ENCODE measurements at places on chromosomes 3 and 15.

DNA sequence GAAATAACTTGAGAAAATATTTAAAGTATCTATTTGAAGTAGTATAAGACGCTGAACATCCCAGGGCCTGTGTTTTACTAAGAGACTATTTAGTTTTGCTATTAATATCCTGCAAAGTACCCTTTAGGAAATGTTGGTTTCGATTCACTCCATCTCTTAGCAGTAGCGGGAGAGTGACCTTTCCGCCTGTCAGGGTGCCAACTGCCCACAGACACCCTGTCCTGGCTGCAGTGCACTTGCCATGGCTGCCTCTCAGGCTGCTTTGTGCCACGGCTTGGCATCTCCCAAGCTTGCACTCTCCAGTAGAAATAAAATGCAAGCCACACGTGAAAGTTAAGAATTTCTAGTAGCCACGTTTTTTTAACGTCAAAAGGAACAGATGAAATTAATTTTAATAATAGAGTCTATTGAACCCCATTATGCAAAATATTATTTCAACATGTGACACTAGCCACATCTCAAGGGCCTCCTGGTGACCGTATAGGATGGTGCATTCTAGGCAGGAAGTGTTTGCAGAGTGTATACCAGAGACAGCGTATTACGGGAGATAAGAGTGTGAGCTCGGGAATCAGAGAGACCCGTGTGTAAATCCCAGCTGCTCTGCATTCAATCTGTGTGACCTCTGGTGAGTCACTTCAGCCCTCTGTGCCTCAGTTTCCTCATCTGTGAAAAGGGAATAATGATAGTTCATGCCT, 19.8 kb downstream of the ADAMTS9 start:
- no peak for DNase-seq

GRCh38 chr15:53312707-53313106, 446.8 kb downstream of the WDR72 start:
- no peak for DNase-seq

DNA sequence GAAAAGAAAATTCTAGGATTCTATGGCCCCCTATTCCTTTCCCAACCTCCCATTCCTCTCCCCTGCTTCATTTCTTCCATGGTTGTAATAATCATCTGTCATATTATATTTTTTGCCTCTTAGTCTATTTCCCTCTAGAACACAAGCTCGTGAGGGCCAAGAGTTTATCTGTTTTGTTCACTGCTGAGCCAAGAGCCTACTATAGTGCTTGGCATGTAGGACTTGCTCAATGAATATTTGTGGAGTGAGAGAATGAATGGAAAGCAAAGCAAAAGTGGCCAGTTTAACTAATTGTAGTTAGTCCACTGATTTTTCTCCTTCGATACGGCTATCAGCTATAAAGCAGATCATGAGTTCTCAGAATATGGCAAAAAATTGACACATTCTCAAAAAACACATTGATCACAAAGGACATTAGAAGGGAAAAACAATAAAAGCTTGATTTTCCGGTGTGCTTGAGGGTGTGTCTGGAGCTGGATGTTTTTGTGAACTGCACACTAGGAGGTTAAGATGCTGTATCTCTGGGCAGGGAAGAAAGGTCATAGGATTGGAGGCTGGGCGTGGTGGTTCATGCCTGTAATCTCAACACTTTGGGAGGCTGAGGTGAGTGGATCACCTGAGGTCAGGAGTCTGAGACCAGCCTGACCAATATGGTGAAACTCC, 25.0 kb upstream of the CTSH start:
- DNase-seq = no peak

DNA sequence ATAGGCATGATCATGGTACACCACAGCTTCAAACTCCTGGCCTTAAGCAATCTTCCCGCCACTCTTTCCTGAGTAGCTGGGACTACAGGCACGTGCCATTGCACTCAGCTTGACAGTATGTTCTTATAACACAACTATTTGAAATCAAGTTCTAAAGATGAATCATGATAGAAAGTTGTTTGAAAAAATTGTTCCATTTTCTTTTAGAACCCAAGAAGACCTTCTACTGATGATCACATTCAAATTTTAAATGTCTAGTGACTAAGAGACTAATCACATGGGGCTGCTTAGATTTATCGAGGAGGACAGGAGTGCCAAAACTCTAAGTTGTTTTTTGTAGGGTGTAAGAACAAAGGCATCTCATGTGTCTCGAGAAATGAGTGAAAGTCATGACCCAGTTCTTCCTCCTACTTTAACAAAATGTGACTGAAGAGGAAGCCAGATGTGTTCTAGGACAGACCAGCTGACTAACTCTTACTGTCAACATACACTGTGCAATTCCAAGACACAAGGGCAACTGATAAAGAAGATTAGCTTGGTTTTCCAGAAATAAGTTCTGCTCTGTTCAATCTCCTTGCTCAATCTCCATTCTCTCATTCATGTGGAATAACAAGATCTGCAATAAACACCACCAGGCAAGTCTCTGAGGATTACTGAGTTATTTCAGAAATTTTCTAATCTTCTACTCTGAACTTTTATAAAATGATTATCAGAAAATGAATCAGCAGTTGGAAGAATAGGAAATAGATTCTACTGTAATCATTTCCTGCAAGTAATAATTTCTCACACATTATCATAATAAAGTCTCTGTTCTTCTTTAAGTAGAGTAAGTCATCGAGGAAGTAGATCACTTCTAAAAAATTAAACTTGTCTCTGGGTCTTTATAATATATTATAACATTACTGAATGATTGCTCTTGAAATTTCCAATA, 122.6 kb upstream of the CCNL1 start:
- DNase-seq = no peak

DNA sequence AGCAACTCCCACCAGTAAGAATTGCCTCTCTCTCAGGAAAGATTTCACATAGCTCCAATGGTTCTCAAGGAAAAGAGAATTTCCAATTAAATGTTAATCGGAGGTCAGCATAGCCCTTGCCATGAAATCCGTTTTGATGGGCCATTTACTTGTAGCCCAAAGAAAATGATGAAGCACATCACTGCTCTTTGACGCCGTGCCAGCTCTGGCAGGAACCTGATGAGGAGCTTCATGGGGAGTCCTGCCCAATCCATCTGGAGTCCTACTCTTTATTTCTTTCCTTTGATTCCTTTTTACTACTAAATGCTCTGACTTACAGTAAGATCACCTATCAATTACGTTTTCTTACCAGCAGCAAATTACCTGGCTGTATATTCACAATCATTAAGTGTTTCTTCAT, 84.7 kb downstream of the FGF12 start:
- DNase-seq = no peak

DNA sequence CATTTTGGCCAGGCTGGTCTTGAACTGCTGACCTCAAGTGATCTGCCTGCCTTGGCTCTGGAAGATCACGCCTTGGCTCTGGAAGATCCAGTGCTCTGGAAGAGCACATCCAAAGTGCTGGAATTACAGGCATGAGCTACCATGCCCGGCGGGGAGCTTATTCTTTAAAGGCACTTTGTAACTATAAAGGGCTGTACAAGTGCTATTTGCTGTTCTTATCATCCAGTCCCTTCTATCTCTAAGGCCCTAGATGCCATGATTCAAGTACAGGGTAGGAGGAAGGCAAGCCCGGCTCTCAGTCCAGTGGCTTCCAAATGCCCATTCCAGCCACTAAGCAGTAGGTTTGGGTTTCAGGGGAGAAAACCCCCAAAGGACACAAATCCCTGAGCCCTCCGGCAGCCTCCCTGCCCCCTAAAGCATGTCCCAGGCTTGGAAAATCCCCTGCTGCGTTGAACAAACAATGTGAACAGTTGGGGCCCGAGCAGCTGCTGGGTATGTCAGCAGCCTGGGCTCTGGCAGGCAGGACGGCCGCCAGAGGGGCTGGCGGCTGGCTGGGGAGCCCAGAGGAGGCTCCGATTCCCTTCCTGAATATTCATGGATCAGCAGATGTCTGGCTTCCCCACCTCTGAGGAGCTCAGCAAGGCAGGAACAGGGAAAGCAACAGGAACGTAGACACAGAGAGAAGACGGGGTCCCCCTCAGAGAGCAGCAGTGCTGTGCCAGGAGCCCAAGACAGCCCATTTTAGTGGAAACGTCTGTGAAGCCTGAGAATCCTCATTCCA, 7.7 kb downstream of the IGDCC4 start:
- DNase-seq = peak; percentile 21

DNA sequence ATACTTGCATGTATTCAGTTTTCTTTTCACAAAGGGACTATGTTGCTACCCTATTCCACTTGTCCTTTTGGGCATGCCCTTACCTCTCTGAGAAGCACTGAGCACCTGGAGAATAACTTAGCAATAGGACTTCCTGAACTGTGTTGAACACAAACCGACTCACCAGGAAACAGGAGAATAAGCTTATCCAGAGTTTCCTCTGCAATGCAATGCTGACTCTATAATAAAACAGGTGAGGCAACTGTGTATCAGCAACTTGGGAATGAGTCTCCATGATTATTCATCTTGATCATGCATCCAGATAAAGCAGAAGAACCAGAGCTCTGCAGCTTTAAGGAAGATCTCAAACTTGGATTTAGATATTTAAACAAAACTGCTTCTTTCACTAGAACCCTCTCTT, 806.5 kb downstream of the IGSF11 start:
- DNase-seq = no peak

GRCh38 chr3:135148398-135149020, 353.4 kb downstream of the EPHB1 start:
- no peak for DNase-seq

GRCh38 chr3:8985411-8985831, 22.1 kb upstream of the RAD18 start:
- no peak for DNase-seq

DNA sequence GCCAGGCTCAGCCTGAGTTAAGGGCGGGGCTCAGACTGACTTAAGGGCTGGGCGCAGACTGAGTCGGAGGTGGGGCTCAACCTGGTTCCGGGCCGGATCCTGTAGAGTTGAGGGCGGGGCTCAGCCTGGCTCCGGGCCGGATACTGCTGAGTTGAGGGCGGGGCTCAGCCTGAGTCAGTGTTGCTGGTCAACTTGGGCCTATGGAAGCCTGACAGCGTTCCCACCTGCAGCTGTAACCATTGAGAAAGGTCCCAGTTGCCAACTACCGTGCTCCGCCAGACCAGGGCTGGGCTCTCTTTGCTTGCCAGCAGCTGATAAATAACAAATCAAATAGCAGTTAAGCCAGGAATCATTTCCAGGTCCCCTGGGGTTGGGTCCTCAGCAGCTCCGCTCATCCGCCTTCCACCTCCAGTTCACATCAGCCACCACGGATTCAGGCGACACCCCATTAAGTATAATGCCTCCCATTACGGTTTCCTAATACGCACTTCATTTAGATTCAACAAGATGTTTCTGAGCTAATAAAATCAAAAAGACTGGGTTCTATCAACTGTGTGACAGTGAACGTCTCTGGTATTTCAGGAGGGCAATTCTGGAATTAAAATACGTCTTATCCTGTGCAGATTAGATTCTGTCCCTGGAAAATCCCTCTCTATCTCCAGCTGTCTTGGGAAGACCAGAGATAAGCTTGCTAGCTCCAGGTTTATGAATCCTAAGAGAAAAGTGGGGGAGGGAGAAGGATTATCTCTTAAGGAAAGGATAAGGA, 7.3 kb downstream of the GRIP2 start:
- DNase-seq = no peak

- no peak for DNase-seq
Measured at GRCh38 chr15:63195569-63196015, 6.2 kb downstream of the RAB8B start.

GRCh38 chr15:73873889-73874511, 636 bp downstream of the TBC1D21 start:
- no peak for DNase-seq

DNA sequence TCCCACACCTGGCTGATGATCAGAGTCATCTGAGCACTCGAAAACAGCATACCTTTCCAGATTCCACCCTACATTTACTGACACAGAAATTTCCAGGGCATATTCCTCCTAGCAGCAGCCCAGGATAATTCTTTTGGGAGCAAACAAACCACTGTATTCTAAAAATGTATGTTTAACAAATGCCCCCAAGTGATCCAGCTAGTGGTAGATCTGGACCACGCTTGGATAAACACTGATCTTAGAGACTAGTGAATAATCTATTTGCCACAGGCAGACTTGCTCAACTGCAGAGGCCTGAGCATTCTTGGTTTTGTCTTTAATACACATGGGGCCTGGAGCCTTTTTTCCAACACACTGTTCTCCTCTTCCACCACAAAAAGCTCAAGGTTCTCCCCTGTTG, 89.6 kb downstream of the TM4SF4 start:
- DNase-seq = no peak

- no peak for DNase-seq
Measured at GRCh38 chr3:17753632-17753992, 11.2 kb upstream of the TBC1D5 start.

DNA sequence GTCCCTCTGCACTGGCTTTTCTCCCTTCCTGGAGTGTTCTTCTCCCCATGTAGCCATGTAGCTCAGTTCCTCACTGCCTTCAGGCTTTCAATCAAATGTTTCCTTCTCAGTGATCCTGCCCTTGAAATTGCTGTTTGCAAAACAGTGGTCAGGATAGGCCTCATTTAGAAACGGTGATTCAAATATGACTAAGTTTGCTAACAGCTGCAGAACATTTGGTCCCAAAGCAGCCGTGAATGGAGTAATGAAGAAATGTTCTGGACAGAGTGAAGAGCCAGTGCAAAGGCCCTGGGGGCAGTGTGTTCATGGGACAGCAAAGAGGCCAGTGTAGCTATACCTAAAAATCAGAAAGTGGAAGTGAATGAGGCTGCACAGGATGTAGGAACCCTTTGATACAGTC, 223.4 kb downstream of the FEZF2 start:
- DNase-seq = no peak

DNA sequence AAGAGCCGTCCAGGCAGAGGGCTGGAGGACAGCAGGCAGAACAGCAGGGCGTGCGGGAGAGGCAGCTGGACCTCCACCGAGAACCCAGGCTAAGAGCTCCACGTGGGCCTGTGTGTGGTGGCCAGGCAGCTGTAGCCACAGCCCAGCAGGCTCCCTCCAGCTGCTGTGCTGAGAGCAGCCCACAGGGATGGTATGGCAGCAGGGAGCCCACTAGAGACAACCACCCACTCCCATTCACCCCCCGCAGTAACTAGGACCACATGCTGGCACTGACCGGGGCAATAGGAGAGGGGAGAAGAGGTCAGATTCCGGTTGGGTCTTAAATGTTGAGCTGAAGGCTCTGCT, 25.6 kb upstream of the MUSTN1 start:
- DNase-seq = no peak

DNA sequence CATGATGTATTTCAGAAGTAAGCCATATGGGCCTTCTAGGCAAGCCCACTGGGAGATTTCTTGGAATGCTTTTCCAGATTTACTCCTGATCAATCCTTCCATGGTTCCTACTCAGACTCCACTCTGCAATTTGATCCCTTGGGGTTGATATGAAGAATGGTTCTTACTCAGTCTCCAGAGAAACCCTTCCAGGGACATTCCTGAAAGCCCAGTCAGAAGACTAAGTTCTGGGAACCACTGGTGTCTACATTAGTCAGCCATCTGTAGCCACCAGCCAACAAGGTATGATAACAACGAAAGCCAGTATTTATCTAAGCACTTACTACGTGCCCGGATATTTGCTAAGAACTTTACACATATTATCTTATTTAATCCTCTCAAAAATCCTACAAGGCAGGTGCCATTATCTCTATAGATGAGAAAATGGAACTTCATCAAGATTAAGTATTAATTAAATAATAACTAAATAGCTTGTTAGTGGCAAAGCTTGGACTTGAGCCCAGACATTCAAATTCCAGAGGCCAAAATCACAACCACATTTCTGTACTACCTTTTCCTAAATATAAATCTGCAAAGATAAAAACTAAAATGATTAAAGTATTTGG, 32.7 kb downstream of the ZNF385D start:
- DNase-seq = no peak
